ENCODE measurements at places on chromosomes 6 and 20.

GRCh38 chr20:2993250-2993649, 50.2 kb upstream of the GNRH2 start:
- DNase-seq, result no peak

DNA sequence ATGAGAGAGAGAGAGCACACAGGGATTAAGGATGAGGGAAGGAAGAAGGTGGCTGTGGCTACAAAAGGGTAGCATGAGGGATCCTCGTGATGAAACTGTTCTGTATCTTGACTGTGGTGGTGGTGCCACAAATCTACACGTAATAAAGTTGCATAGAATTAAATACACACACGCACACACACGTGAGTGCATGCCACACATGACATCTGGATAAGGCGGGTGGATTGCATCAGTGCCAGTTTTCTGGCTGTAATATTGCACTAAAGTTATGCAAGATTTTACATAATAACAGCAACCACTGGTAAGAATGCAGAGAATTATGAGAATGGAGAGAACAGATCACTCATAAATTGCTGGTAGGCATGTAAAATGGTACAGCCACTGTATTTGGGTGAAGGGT, 16.9 kb upstream of the STK35 start:
- no peak for DNase-seq

- DNase-seq, result no peak
These were observed 17.5 kb downstream of the NRN1 start for GRCh38 chr6:5989141-5989723.

- no peak for DNase-seq
These were observed 45.7 kb downstream of the RNASET2 start for GRCh38 chr6:166910601-166911000.

GRCh38 chr20:19872001-19872400, 113.9 kb downstream of the RIN2 start:
- DNase-seq, result no peak

- DNase-seq, result no peak
These were observed 113.7 kb upstream of the GGTLC1 start for GRCh38 chr20:24102290-24102689.

DNA sequence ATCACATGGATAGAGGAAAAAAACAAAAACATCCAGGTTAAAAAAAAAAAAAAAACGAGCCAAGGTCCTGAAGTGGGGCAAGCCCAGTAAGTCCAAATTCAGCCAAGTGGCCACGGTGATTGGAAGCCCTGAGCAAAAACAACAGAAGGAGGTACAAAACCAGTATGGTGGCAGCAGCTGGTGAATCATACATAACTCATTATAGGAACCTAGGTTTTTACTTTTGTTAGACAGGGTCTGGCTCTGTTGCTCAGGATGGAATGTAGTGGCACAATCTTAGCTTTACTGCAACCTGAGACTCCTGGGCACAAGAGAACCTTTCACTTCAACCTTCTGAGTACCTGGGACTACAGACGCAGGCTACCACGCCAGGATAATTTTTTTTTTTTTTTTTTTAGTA, 22.7 kb upstream of the MYB start:
- DNase-seq, result no peak

- DNase-seq, result no peak
These were observed 75.3 kb upstream of the CCN6 start for GRCh38 chr6:111978532-111979149.

DNA sequence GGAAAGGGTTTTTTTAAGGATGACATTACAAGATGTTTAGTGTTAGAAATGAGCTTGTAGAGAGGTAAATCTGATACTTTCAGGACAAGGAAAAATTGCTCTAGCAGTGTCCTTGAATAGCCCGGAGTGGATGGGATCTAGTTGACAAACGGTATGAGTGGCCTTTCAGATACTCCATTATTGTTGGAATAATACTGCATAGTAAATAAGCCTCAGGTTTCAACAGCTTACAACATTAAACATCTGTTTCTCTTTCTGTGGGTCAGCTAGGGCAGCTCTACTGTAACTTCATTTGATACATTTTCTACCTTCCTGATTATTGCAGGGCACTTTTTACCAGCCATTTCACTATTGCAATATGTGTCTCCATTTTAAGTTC, 118.0 kb downstream of the B3GAT2 start:
- DNase-seq, result no peak

DNA sequence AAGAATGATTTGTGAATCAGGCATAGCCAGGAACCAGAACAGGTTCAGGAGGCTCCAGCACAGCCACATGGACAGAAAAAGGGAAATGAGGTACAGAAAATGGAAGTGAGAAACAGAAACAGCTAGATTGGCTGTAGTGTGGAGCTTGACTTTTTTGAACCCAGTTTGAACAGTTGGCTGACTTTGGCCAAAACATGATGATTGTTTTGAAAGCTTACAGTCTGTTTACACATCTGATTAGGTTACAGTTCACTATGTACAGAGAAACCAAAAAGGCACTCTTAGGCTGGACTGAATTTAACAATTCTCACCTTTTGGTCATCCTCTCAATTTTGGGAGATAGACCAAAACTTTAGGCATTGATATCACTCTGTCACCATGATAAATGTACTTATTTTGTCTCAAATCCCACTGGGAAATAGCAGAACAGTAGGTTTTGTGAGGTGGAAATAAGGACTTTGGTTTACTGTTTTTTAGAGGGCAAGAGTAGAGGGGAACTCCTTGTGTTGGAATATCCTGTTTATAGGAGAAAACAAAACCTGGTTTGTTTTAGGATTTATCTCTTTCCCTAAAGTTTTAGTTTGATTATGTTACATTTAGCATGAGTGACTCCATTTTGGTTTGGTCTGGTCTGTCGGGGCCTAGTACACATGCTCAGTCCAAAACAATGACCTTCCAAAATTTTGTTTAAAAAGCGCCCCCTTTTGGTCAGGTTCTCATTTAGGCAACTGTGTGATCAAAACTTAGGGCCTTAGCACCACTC, 123.1 kb downstream of the OLIG3 start:
- DNase-seq, result no peak

DNA sequence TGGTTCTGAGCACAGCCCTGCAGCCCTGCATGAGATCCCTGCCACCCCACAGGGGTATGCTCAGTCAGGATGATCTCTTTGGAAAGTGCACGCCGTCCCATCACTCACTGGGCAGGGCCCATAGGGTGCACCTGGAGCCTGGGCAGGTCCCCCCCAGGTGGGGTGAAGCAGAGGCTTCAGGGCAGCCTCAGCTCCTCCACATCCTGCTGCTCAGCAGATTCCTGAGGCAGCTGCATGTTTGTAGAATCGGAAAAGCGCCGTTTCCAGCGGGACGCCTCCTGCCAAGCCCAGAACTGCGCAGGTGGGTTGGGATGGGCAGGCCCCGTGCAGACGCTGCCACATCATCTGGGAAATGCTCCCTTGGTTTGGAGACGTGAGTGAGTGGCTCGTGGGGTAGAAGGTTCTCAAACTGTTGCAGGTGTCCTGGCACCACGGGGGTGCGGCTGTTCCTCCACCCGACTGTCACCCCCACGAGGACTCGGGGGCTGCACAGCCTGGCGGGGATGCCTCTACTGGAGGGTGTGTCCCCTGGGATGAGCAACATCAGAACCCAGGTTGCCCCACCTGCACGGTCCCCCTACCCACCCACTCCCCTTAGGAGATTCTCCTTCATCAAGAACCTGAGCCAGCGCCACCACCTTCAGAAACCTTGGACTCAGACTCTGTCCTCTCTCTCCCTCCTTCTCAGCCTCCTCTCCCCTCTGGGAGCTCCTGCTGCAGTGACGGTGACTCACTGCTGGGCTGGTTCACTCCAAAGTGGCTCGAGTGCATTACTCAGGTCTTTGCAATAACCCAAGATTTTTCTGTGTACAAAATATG, 334.1 kb downstream of the TAF4 start:
- no peak for DNase-seq

Data from activated CD4-positive, alpha-beta T cell treated with anti-CD3 and anti-CD28 coated beads, Interleukin-2, amount 50 U/mL, for 24 hours (primary cell).